Endothelial cell (in vitro differentiated cells): ENCODE measurements at places on chromosomes 6 and 20.

DNA sequence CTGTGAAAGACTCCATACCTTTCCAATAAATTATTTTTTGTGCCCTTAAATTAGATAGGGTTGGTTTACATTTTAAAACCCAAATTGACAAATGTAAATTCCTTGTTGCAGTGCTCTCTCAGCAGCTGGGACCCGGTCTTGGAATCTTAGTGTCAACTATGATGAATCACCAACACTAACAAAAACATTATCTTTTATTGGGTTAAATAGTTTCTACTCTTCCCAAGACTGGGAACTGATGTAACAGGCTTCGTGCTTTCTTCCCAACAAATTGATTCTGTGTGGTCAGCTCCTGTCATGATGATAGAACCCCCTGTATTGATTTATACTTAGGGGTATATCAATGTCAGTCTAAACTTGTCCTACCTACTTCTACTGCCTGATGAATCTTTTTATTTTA is 23.2 kb upstream of the AHI1 start:
- DNase-seq, result no peak

DNA sequence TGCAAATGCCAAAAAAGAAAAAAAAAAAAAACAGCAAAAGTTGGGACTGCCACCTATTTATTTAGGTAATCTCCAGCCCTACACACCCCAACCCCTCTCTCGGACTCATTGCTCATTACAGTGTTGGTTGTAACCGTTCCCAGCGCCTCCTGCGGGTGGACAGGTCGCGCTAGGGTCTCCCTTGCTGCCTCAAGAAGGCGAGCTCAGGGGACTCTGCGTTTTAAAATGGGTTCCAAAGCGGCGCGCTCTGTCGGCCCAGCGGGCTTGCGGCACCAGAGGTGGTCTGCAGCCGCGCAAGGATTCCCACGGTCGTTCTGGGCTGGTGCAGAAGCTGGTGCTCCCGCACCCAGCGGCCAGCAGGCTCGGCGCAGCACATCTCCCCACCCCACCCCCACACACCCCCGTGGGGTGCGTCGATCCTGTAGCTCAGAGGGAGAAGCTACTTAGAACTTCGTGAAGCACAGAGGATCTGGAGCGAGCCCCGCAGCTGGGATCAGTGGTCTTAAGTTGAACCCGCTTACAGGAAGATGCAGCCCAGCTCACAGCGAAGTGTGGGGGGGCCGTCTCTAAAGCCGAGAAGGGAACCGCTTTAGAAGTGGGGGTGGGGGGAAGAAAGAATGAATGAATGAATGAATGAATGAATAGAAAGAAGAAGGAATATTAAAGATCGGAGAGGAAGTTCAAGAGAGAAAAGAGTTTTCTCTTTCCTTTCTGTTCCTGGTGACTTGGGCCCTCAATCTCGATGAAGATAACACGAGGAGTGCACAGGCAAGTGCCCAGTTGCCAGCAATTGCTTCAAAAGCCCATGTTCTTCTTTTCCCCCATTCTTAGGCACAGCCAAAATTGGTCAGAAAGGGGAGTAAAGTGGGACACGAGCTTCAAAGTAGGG is 780 bp downstream of the TFAP2A start:
- no peak for DNase-seq

- DNase-seq, result no peak
Observed at GRCh38 chr6:169157197-169158148, 96.2 kb downstream of the THBS2 start.

DNA sequence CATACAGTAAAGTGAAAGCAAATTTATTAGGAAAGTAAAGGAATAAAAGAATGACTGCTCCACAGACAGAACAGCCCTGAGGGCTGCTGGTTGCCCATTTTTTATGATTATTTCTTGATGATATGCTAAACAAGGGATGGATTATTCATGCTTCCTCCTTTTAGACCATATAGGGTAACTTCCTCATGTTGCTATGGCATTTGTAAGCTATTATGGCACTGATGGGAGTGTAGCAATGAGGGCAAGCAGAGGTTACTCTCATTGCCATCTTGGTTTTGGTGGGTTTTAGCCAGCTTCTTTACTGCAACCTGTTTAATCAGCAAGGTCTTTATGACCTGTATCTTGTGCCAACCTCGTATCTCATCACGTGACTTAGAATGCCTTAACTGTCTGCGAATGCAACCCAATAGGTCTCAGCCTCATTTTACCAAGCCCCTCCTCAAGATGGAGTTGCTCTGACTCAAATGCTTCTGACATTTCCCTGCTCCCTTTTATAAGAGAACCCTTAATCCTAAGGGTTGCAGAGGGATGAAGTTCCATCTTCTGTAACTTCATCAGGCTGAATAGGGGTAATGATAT is 280.1 kb upstream of the RGS17 start:
- no peak for DNase-seq

GRCh38 chr6:54053881-54054391 is 57.3 kb upstream of the MLIP start:
- no peak for DNase-seq

DNA sequence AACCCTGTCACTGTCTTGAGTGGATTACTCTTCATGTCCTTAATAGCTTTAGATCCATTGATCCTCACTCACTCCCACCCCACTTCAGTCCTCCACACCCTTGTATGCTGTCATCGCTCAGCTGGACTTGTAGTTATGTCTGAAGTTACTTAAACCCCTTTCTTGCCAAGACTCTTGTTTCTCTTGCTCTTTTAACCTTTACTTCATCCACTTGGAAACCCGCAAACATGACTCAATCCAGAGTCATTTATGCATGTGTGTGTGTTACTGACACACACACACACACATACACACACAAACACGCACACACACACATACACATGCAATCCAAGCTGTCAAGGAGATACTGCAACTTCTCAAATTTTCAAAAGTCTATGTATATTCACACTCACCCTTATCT is 341.8 kb downstream of the SYNE1 start:
- no peak for DNase-seq

DNA sequence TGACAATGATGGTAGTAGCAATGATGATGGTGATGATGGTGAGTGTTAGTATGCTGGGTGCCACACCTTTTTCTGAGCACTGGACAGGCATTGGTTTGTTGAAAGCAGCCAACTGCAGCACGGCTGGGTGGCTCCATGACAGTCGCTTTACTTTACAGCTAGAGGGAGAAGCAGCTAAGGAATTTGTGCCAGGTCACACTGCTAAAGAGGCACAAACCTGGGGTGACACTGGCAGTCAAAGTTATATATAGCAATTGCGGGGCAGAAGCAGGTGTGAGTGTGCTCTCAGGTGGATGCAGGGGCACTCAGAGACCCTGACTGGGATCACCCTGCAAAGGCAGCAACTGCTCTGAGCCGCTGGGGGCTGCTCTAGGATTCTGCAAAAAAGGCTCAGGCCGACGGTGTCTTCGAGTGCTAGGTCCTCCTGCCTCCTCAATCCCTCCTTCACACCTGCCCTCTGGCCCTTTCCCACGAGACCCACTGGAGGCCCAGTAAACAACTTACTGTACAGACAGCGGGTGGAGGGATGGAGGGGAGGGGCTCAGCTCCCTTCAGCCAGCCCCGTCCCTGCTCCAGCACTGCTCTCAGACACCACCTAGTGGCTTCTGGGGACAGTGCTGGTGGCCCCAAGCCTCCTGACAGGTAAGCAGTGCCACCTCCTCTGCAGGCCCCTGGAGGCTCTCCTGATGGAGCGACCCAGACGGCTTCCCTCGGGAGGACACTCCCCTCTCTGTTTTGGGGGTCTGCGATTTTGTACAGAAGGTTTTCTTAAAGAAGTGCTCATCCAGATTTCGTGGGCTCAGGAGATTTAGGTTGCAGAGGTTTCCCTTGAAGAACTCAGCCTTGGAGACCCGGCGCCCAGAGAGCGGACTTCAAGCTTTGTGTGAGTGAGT is 4.4 kb upstream of the RPS21 start:
- DNase-seq, result peak; percentile 82

DNA sequence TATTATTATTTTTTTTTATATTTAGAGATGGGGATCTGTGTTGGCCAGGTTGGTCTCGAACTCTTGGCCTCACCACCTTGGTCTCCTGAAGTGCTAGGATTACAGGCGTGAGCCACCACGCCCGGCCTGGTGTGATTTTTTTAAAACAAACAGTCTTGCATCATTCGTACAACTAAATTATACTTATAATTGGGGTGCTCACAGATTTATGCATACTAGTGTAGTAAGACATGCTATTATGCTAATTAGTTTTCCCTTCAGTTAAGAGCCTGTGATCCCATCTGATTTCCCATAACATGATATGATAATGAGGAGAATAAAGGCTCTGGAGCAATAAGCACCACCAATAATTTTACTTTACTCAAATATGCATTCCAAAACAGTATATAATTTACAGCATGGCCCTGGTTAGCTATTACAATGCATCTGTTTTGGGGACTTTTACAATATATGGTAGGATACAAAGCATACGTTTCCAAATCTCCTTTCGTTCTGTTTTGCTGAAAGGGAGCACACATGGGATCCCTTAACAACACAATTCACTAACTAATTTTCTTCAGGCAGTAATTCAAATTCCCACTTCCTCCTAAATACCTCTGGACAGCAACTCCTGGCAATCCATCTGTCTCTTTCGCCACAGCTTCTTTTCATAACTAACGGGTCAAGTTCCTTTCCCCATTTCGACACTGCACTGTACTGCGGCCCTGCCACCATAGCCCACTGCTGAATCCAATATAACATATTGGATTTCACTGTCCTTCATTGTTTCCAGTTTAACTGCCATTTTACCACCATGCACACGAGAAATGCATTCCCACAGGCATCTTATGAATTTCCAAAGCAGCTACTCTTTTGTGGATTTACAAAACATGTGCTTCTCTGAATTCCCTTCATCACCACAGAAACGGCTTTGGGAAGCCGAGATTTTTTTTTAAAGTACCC is 1.7 kb downstream of the NUDT3 start:
- DNase-seq, result no peak

DNA sequence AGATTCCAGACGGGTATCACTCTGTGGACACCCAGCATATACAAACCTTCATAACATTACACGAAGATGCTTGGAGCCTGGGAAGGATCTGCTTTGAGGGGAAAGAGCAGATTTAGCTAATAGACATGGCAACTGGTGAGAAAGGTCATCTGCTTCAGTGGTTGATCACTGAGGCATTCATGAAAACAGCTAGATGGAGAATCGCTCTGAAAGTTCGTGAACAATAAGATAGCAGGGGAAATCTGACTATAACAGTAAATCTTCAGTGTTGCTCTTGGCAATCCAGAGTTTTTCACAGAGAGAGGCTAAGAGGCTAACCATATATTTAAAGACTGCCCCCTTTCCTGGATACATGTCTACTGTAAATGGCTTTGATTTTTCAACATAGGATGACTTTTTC is 245.3 kb downstream of the FARS2 start:
- no peak for DNase-seq

GRCh38 chr6:19839237-19839546 is 2.0 kb downstream of the ID4 start:
- DNase-seq, result no peak

DNA sequence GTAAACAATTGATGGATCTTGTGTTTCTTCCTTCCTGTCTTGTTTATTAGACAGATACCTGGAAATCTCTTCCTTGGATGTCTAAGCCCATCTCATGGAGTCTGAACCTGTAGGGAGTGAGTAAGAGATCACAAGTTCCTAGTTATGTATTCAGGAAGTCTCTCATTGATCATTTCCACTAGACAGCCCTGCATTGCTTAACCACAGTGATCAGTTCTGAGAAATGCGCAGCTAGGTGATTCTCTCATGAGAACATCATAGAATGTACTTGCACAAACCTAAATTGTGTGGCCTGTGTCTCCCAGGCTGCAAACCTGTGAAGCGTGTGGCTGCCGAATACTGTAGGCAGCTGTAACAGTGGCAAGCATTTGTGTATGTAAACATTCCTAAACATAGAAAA is 39.1 kb downstream of the FAM120B start:
- DNase-seq, result no peak

GRCh38 chr6:113381959-113382358 is 475.2 kb upstream of the MARCKS start:
- DNase-seq, result no peak

GRCh38 chr20:56621730-56622129 is 7.4 kb upstream of the TFAP2C start:
- DNase-seq, result no peak

GRCh38 chr6:75210885-75211739 is 5.3 kb upstream of the COL12A1 start:
- peak; percentile 44 for DNase-seq

GRCh38 chr20:58719258-58719657 is 26.7 kb downstream of the NPEPL1 start:
- peak; percentile 2 for DNase-seq

DNA sequence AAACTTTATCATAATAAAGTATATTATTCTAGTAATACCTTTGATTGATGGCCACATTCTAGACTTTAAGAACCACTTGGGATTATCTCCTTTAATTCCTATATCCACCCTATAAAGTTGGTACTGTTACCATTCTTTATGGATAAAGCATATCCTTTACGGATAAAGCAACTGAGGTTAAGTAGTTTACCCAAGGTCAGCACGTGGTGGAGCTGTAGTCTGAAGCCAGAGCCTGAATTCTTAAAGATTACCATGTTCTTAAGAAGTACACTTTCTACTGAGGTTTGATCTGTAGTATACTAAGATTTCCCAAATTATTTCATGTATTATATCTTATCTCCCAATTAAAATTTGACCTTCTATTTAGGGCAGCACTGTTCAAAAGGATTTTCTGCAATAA is 3.0 kb upstream of the NCOA7 start:
- DNase-seq, result no peak

- DNase-seq, result no peak
Observed at GRCh38 chr6:14382678-14383236, 265.2 kb downstream of the CD83 start.

DNA sequence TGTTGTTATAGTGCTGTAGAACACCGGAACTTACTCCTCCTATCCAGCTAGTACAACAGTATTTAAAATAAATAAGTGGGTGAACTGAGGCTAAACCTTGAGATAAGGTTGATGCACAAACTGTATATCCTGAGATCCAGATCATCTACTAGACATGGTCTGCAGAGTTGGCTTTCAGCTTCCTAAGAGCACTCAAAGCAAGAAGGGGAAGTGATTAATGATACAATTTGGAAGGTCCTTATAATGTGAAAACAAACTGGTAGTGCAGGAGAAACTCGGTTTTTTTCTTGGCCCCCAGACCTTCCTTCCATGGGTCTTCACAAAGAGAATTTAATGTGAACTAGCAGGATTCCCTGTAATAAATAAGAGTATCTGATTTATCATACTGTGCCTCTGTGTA is 27.4 kb upstream of the RREB1 start:
- DNase-seq, result no peak

DNA sequence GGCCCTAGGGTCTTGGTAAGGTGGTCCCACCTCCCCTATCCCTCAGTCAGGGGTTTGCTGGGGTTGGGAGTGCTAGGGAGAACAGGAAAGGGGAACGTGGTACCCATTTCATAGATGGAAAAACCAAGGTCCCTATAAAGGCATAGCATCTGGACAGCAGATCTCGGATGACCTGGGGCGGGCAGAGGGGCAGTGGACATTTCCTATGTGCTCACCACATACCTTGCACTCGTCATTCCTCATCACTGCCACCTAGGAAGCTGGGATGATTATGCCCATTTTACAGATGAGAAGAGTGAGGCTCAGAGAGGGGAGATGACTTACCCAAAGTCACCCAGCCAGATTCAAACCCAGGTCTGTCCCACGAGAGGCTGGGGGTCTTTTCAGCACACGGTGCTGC is 12.1 kb downstream of the MYLK2 start:
- no peak for DNase-seq

- no peak for DNase-seq
Observed at GRCh38 chr20:21339499-21339898, 36.4 kb downstream of the XRN2 start.

GRCh38 chr20:63130658-63131577 is 85.0 kb downstream of the YTHDF1 start:
- DNase-seq, result no peak

- peak; percentile 20 for DNase-seq
Observed at GRCh38 chr6:21947731-21948386, 349.0 kb downstream of the PRL start.
